H4 (cell line): ENCODE measurements at places on chromosomes 5 and 9. TPM values are rescaled to one million over a fixed set of nuclear protein-coding genes. Genes with fewer than 3 reads are reported as not detected.

Gene SLC25A48
- total RNA-seq = not detected in 2 replicates

Gene FYB1
- total RNA-seq = 0.04 and 0.17 TPM in 2 replicates

Gene LYRM7
- total RNA-seq = 3.7 and 8.2 TPM in 2 replicates

Gene SIMC1
- total RNA-seq = 16.6 and 17.7 TPM in 2 replicates

Gene CAVIN4
- total RNA-seq = 0.37 and 0.60 TPM in 2 replicates

Gene CD72
- total RNA-seq = 0.53 and 1.2 TPM in 2 replicates

Gene FGF10
- not detected in 2 replicates for total RNA-seq

Gene FBXO38
- total RNA-seq = 30.1 and 63.3 TPM in 2 replicates

Gene KIF4B
- 0.02 TPM in 1 of 2 replicates, not detected in the other for total RNA-seq
